ENCODE measurements at places on chromosomes 2 and 18. TPM values are rescaled to one million over a fixed set of nuclear protein-coding genes. Genes with fewer than 3 reads are reported as not detected.

DNA sequence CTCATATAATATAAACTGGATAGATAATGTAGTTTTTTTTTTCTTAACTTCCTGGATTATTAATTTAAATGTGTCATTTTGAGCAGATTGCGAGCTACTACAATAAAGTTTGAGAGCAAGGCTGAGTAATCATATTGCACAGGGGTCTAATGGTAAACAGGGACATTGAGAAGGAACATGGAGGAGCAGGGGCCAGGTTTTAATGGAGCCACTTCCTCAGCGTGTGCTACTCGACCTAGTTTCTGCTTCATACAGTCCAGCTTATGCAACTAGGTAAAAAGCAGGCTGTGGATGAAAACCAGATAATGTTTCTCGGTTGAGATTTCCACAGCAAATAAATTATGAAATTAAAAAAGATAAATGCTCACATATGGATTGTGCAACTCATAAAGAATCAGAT lies 1915.7 kb upstream of the CELF4 start:
- H3K27ac ChIP-seq: no peak overlapping the region
- DNase-seq: no peak
- no peaks in the 10 kb centered on the region for H3K36me3 ChIP-seq
- no peaks in the 10 kb centered on the region for H3K27me3 ChIP-seq
- no peak overlapping the region for H3K4me3 ChIP-seq
- H3K4me1 ChIP-seq: no peaks in the 10 kb centered on the region

DNA sequence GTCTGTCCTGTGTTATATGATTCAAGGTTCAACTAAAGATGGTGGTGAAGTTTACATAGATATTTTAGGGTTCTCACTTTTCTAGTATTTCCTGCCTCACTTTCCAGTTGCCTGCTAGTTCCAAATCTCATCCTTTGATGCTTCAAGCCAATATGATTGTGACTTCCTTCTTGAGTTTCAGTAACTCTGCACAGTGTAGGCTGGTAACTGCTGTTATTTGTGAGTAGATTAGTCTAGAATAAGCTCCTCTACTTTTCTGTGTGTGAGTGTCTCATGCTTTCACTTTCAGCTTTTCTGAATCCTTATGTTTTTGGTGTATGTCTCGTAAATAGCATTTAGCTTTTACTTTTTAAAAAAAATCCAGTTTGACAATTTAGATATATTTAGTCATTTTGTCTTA lies 42.6 kb downstream of the GALNT1 start:
- no peaks in the 10 kb centered on the region for H3K27me3 ChIP-seq
- H3K27ac ChIP-seq: no peak overlapping the region
- no peaks in the 10 kb centered on the region for H3K36me3 ChIP-seq
- peaks cover 3% of the 10 kb centered on the region for H3K4me1 ChIP-seq
- DNase-seq: no peak

GRCh38 chr18:55252053-55252675 lies 292.9 kb upstream of the CCDC68 start:
- peaks cover 4% of the 10 kb centered on the region for H3K36me3 ChIP-seq
- no peak overlapping the region for H3K27ac ChIP-seq
- H3K27me3 ChIP-seq: no peaks in the 10 kb centered on the region

- H3K4me3 ChIP-seq: no peak overlapping the region
- no peaks in the 10 kb centered on the region for H3K4me1 ChIP-seq
- DNase-seq: peak; percentile 89
- H3K27ac ChIP-seq: peak overlapping the region; percentile 90
- H3K27me3 ChIP-seq: no peaks in the 10 kb centered on the region
Measured at GRCh38 chr2:30217644-30218337, 13.5 kb upstream of the LBH start.

DNA sequence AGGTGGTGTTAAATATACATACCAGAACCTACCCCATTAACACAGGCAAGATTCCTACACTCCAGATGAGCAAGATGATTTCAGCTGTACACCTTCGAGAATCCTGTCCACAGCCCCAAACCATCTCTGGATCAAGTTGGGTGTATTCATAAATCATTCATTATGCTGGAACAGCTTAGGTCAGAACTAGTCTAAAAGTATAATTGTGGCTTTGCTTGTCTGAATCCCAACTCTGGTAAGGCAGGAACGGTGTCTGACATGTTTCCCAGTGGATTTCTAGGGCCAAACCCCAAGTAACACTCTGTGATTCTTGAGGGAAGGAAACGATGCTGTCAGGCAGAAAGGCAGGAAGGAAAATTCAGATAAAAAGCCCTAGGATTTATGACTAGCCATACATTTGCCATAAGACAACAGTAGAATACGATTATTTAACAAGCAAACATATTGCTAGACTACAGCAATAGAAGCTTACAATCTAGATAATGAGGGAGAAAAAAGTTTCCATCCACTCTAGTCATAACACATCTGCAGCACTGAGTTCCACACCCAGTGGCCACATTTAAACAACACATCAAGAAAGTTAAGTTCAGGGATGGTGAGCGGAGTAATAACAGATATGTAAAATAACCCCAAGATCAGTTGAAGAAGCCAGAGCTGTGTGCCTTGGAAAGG lies 444.8 kb downstream of the RND3 start:
- no peaks in the 10 kb centered on the region for H3K36me3 ChIP-seq
- no peaks in the 10 kb centered on the region for H3K27me3 ChIP-seq
- H3K4me3 ChIP-seq: no peak overlapping the region
- no peak overlapping the region for H3K27ac ChIP-seq
- no peak for DNase-seq

DNA sequence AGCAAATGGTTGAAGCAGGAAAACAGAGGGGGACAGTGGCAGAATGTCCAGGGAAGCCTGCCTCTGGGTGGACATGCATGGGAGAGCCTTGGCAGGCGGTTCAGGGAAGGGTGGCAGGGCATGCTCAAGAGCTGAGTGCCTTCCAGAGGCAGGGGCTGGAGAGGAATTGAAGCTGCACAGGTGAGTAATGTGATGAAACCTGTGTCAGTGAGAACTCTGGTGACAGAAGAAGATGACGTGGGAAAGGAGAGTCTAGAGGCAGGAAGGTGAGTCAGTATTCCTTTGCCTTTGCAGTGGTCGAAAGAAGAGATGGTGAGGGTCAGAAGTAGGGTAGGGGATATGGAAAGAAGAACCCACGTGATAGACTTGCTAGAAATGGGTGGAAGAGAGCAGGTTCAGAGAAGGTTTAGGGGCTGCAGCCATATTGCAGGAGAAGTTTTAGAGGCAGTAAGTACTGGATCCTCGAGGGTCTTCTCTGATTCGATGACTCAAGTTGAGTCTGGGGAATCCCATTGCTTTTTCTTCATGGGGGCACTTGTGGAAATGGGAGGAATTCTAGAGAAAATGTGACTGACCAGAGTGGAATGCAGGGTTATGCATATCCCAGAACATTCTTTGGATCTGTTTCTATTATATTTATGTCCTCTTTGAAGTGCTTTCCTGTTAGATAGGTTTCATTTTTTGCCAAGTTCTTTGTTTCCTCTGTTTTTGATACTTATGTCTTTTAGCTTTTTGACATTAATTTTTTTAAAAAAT lies 37.4 kb downstream of the TMEM87B start:
- no peak overlapping the region for H3K4me3 ChIP-seq
- no peak for DNase-seq
- no peak overlapping the region for H3K27ac ChIP-seq
- H3K27me3 ChIP-seq: no peaks in the 10 kb centered on the region
- H3K36me3 ChIP-seq: peaks cover 2% of the 10 kb centered on the region

GRCh38 chr2:175490360-175490791 lies 308.9 kb upstream of the ATP5MC3 start:
- H3K4me1 ChIP-seq: no peaks in the 10 kb centered on the region
- no peaks in the 10 kb centered on the region for H3K27me3 ChIP-seq
- H3K36me3 ChIP-seq: no peaks in the 10 kb centered on the region

- H3K27me3 ChIP-seq: no peaks in the 10 kb centered on the region
- no peak for DNase-seq
- H3K27ac ChIP-seq: no peak overlapping the region
- no peak overlapping the region for H3K4me3 ChIP-seq
- H3K4me1 ChIP-seq: no peaks in the 10 kb centered on the region
- H3K36me3 ChIP-seq: no peaks in the 10 kb centered on the region
Measured at GRCh38 chr2:141200191-141200590, 930.6 kb downstream of the LRP1B start.

GRCh38 chr18:79077181-79077580 lies 8.0 kb downstream of the ATP9B start:
- H3K27ac ChIP-seq: no peak overlapping the region
- no peak overlapping the region for H3K4me3 ChIP-seq
- no peaks in the 10 kb centered on the region for H3K27me3 ChIP-seq
- no peaks in the 10 kb centered on the region for H3K36me3 ChIP-seq
- no peaks in the 10 kb centered on the region for H3K4me1 ChIP-seq

GRCh38 chr2:207215308-207215707 lies 49.6 kb upstream of the KLF7 start:
- no peak for DNase-seq
- H3K4me1 ChIP-seq: no peaks in the 10 kb centered on the region
- H3K4me3 ChIP-seq: no peak overlapping the region
- H3K27me3 ChIP-seq: no peaks in the 10 kb centered on the region
- H3K36me3 ChIP-seq: no peaks in the 10 kb centered on the region

DNA sequence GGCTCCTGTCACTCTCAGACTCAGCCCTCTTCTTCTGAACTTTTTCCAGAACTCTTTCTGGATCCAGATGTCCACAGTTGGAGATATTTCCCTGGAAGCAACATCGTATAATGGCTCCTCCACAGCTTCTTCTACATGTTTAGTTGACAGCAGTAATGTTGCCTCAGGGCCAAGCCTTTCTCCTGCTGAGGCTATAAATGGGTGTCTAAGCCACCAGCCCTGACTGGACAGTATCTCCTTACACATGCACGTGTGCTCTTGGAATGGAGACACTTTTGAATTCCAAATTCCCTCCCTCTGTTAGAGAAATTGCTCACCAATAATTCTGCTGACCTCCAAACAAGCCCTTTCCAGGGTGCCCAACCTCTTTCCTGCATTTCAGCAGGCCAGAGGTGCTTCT lies 156.2 kb upstream of the PIK3C3 start:
- H3K4me3 ChIP-seq: no peak overlapping the region
- H3K27ac ChIP-seq: no peak overlapping the region
- H3K27me3 ChIP-seq: no peaks in the 10 kb centered on the region
- H3K36me3 ChIP-seq: no peaks in the 10 kb centered on the region
- DNase-seq: no peak
- no peaks in the 10 kb centered on the region for H3K4me1 ChIP-seq

GRCh38 chr18:36283448-36283847 lies 14.1 kb upstream of the FHOD3 start:
- no peak overlapping the region for H3K4me3 ChIP-seq
- H3K27ac ChIP-seq: no peak overlapping the region
- no peak for DNase-seq
- H3K27me3 ChIP-seq: peaks cover 3% of the 10 kb centered on the region

DNA sequence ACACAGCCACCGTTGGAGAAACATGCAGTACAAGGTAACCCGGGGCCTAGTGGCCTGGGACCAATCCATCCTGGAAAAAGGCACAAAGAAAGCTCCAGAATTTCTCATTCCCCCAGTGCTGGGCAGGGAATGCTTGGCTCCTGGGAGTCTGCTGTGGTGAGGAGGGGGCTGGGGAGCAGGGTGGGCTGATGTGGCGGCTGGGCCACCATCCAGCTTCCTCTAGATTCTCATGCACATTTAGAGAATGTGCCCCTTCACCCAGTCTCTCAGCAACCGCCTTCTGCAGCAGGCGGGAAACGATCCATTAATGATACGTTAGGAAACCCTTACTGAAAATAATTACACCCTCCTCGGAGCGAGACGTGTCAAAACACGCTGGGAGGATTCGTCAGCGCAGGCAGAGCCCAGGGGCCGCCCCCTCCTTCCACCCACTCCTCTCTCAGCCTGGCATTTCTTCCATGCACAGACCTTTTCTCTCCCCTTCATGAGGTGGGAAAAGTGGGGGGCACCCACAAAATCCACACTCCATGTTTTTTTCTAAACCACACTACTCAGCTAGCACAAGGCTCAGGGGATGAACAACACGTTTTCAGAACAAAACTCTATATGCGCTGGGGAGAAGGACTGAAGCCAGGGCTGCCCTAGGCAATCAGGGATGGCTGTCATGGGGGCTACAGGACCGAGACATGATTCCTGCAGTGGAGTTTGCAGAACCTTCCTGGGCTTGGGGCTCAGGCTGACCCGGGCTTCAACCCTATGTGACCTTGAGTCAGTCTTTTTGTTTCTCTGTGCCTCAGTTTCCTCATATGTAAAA lies 56.1 kb upstream of the SMAD7 start:
- no peaks in the 10 kb centered on the region for H3K27me3 ChIP-seq
- no peaks in the 10 kb centered on the region for H3K36me3 ChIP-seq
- H3K4me3 ChIP-seq: no peak overlapping the region
- no peak overlapping the region for H3K27ac ChIP-seq
- DNase-seq: peak; percentile 8

PPP1R1C gene
- 1.4 TPM for polyA plus RNA-seq

CD28 gene
- 4.0 TPM for polyA plus RNA-seq

PNO1 gene
- polyA plus RNA-seq: 11.6 TPM

ZNF892 gene
- polyA plus RNA-seq: not detected

KIF5C gene
- 1.5 TPM for polyA plus RNA-seq

HSBP1L1 gene
- 11.3 TPM for polyA plus RNA-seq

CMPK2 gene
- 7.4 TPM for polyA plus RNA-seq

RNF125 gene
- 3.3 TPM for polyA plus RNA-seq

IFIH1 gene
- polyA plus RNA-seq: 9.0 TPM

GALR1 gene
- polyA plus RNA-seq: under 0.01 TPM

TUBA3E gene
- 1.3 TPM for polyA plus RNA-seq

MBP gene
- polyA plus RNA-seq: 9.1 TPM
